ENCODE measurements at places on chromosomes 12 and 14.

- no peak for DNase-seq
Measured at GRCh38 chr12:25681580-25681979, 128.5 kb upstream of the LMNTD1 start.

- DNase-seq = no peak
Measured at GRCh38 chr12:1528791-1529190, 65.6 kb downstream of the FBXL14 start.

DNA sequence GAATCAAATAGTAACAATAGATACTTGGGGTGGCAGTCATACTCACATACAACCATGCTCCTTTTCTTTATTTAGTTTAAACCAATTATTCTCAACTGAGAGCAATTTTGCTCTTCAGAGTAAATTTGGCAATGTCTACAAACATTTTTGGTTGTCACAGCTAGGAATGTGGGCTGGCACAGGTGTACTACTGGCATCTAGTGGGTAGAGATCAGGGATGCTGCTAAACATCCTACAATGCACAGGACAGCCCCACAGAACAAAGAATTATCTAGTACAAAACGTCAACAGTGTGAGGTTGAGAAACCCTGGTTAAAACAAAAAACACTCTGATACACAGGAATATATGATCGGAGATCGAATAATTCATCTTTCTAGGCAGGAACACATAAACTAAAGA, 186.5 kb downstream of the NELL2 start:
- no peak for DNase-seq

DNA sequence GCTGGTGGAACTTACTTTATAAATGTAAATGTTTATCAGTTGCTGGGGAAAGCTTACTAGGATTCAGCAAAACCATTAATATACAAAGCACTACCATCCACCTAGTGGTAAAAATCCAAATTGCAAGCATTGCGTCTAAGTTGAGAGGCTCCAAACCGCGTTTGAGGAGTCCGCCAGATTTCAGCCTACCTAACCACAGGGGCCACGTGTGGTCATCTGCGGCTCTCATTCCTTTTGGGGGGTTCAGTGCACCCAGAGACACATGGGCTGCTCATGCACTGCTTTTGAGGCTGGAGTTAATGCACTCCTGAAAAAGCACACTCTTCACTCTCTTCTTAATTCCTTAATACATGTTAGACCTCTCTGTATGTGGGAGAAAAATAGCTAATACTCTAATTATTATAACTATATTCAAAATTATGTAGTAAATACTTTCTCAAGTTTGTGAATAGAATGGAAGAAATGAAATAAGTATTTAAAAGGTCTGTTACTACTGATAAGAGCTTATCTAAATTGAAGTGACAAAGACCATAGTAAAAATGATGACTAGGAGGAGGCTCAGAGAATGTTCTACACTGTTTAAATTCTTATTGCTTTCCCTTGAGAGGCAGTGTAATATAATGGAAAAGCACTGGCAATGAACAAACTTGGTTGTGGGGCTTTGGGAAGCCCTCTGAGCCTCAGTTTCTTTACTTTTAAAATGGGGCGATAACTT, 41.4 kb upstream of the MANSC4 start:
- DNase-seq = no peak

- DNase-seq = no peak
Measured at GRCh38 chr14:45140661-45141187, 5.0 kb downstream of the FANCM start.

DNA sequence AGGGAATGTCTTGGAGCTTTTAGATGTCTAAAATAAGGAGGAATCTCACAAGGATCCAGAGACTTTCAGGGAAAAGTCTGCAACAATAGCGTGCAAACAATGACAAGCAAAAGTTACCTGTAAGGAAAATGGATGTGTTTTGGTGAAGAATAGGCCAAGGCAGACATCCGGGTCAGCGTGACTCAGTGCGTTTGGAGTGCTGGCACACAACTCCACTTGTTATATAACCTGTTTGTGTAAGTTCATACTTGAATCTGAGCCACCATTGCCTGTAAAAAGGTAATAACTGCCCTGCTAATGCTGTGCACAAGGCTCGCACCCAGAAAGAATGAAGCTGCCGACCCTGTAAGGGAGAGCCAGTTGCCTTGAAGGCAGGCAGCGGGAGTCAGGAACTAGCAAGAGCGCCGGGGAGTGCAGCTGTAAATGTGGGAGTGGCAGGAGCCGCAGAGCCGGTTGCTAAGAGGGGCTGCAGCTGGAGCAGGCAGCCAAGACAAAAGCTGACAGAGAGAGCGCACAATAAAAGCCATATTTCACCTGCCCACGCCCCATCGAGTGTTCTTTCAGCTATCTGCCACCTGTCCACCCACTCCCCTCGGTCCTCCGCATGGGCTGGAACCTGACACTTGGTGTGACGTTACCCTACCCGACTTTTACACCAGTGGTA, 638.5 kb upstream of the MIS18BP1 start:
- no peak for DNase-seq

DNA sequence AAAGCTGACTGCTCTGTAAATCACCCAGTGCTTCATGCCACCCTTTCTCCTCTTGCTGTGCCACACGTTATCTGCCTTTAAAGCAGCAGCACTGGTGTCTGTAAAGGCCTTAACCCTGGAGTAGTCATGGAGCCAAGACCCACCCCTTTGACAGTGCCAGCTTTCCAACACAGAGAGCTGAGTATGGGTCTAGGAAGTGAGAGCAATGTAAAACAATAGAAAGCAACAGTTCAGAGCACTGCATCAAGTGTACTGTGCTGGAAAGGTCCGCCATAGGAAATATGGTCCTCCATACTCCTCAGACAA, 139.5 kb downstream of the DAD1 start:
- DNase-seq = no peak

DNA sequence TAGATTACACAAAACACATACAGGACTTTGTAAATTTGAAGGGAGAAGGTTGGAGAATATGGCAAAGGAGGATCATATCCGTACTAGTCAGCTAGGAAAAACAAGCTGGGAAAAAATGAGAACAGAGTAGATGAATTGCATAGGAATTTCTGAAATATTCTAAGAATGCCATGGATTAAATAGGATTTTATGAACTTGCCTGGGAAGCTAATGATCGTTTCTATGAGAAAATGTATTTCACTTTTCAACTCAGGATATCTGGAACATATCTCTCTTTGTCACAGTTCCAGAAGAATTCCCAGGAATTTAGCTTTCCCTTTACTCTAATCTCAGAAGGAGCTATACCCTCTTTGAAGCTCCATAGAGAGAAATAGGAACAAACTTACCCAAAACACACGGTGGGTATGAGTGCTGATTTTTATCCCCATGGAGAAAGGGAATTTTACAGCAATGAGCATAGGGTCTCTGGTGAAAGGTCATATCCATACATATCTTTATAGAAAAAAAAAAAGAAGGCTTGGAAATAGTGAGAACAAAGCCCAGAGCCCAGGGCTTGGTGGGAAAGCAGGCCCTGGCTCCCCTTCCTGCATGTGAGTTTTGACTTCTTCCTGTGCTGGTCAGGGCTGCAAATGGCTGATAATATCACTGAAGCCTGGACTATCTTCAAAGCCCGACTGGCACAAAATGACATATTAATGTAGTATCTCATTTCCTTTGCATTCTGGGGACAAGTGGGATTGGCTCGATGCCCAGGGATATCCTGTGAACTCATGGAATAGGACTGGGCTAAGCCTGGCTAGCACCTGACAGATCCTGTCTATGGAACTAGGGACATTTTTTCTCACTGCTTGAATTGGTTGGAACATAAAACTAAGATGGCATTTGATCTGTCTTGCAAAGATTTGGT, 136.3 kb downstream of the AEBP2 start:
- no peak for DNase-seq

GRCh38 chr14:34012978-34013720, 62.3 kb upstream of the EGLN3 start:
- DNase-seq = no peak

- no peak for DNase-seq
Measured at GRCh38 chr12:12874029-12874428, 17.3 kb upstream of the GPRC5A start.

GRCh38 chr14:65222440-65222858, 120.1 kb upstream of the MAX start:
- peak; percentile 32 for DNase-seq

DNA sequence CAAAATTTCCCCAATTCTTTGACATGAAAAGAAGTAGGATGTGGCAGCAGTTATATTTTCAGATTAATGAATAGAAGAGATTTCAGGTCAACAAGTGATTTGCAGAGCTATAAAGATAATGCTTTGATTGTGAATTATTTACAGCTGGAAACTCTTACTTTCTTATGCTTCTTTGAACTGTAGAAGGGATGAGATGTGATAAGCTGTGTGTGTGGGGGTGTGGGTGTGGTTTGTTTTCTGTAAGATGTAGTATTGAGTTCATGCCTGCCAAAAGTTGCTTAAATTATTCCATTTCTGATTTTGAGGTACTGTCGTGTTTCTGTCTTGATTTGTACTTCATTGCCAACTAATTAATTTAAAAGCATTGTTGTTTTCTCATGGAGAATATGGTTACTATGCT, 22.7 kb downstream of the AEBP2 start:
- no peak for DNase-seq

GRCh38 chr12:114476159-114476558, 70.2 kb upstream of the TBX5 start:
- no peak for DNase-seq

DNA sequence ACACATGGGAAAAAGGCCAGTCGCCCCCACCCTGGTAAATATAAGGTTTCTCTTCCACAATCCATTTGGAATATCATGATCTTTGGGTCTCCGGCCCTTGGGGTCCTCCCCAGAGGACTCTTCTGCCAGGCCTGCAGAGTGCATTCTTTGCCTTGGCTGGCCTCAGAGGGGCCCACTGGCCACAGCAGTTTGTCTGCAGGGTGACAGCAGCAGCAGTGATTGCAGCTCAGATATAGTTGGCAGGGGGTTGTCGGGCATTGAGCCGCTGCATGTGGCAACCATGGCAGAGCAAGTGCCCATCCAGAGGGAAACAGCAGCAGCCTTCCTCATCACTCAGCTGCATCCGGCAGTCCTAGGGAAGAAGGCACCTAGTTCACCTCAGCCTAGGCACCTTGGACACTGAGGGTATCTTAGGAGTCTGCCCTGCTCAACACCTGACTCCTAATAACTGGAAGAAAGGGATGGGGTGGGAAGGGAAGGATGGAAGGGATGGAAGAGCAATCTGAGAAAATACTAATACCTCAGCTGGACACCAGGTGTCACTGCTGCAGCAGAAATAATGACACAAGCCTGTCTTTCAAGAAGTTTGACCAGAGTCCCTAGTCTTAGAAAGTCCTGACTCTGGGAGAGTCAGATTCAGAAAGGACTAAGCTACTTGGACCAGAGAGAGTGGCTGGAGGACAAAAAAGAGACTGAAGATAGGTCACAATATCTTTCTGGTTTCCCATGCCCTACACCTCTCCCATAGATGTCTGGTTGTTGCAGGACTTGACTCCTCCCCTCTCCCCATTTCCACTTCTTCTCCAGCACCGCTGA, 8.9 kb downstream of the AJUBA start:
- DNase-seq = no peak

- DNase-seq = no peak
Measured at GRCh38 chr12:53551889-53552291, 44.6 kb upstream of the NPFF start.

DNA sequence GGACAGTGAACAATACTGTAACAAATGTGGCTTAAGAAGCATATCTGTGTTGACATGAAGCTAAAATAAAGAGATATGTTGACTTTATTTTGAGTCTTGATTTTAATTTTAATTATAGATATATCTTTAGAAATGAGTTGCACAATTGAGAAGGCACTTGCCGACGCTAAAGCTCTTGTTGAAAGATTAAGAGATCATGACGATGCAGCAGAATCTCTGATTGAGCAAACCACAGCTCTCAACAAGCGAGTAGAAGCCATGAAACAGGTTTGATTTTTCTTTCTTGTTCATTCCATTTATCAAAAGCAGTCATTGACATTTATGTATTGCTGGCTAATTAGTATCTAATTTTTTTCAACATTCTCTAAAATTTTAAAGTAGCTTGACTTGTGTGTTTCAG, 15.8 kb downstream of the FGFR1OP2 start:
- DNase-seq = no peak

DNA sequence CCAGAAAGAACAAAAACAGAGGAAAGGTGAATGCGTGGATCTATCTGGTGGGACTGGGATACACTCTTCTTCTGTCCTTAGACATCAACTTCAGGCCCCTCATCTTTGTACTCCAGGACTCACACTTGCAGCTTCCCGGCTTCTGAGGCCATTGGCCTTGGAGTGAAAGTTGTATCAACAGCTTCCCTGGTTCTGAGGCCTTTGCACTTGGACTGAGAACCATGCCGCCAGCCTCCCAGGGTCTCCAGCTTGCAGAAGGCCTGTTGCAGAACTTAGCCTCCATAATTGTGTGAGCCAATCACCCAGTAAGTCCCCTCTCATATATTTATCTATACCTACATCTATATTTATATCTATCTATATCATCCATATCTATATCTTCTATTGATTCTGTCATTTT, 218.4 kb downstream of the SOX5 start:
- no peak for DNase-seq

DNA sequence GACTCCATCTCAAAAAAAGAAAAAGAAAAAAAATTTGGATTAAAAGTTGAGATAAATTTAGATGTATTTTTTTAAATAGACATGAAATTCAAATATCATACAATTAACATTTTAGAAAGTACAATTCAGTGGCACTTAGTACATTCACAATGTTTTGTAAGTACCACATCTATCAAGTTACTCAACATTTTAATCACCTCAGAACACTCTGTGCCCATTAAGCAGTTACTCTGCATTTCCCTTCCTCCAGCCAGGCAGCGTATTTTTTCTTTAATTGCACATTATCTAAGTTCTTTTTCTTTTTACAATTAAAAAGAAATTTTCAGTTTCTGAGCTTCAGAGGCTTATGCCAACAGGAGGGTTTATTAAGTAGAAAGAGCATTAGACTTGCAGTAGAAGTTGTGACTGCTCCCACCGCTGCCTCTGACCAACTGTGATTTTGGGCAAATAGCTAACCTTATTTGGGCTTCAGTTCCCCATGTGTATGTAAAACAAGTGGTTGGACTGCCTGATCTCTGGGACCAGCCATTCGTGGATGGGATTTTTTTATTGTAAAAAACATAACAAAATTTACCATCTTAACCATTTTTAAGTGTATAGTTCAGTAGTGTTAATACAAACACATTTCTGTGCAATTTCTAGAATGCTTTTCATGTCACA, 65.7 kb downstream of the WNK1 start:
- no peak for DNase-seq

DNA sequence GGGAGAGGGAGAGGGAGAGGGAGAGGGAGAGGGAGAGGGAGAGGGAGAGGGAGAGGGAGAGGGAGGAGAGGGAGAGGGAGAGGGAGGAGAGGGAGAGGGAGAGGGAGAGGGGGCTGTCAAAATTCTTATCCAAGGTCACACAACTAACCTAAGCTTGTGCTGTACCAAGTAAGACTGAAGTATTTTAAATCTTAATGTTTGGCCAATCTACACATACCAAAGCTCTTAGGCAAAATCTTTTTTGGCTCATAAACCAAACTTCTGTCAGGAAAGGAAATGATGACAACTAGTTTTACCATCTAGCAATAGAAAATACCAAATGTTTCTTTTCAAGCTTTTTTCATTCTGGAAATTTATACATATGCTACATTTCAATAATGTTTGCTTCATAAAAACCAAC, 33.8 kb downstream of the CCDC38 start:
- DNase-seq = no peak

- DNase-seq = no peak
Measured at GRCh38 chr14:27605282-27605681, 1007.4 kb upstream of the NOVA1 start.
